ENCODE measurements at places on chromosomes 3 and 15.

GRCh38 chr3:39319249-39319648 lies 10.3 kb upstream of the CCR8 start:
- DNase-seq, result no peak

DNA sequence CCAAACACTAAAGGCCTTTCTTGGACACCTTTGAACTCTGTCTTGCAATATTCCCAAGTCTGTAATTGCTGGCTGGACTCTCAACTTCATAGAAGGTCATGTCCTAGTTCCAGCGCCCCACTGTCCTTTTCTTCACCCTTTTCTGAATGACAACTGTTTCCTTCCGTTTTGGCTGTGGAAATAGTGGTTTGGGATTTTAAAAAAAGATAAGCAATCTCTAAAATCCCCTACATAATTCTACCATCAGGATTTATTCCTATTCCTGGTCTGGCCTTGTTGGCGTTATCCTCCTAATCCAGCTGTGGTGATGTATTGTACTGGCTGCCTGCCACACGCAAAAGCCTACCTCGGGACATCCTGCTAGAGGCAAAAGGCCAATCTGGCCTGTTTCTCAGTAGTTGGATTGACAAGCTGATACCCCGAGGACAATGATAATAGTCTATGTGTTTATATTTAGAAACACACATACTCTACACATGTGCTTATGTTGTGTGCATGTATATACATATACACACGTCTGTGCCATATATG lies 440.3 kb upstream of the DPH6 start:
- no peak for DNase-seq

DNA sequence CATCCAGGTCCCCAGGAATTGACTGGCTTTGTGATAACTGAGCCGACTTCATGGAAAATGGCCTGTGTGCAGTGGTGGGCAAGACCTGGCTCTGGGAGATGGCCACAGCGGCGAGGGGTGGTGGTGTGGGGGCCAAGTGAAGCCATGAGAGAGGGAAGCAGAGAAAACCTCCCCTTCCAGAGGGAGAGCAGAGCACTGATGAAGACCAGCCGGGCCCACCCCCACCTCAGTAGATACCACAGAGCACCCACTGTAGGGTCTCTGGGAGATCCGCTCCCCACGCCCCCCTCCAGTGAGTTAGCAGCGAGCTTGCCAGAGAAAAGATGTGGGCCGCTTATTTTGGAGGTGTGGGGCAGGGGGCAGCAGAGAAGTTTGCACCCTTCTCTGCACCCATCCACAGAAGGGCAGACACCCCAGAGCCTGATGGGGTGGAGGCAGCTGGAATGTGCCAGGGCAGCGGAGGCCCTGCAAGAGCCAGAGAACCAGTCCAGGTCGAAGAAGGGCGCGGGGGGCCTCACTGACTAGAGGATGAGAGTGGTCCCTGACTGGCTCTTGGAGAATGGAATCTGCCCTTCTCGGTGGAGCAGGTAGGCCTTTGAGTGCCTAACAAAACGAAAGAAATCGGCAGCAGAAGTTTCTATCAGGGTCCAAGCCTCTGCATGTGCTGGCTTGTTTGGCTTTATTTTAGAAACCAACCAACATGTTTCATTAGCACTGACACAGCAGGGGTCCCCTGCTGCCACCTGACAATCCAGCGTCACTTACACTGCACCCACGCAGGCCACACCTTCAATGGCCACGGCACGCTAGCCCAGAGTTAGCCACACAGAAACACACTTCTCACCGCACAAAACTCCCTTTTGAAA lies 28.3 kb downstream of the MELTF start:
- DNase-seq, result no peak

DNA sequence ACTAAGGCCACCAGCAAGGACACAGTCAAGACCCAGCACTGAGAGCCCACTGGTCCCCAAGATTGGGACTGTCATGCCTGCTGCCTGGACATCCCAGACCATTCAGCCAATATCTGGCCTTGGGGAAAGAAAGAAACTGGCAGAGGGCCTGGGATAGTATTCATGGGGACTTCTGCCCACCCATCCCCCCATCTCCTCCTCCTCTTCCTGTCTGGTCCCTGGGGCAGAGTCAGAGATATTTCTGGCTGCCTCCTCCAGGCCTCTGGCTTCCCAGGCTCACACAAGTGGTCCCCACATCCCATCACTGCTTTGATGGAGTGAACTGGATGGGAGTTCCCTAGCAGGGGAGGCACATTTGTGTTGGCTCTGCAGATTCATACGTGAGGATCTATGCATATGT lies 4.2 kb upstream of the RASL12 start:
- DNase-seq, result no peak

GRCh38 chr3:128492671-128493569 lies at the start of gene GATA2:
Gene GATA2 (minus strand): TSS chr3:128493201. CDS start chr3:128487031, 6,170 bp downstream.
- DNase-seq, result no peak

DNA sequence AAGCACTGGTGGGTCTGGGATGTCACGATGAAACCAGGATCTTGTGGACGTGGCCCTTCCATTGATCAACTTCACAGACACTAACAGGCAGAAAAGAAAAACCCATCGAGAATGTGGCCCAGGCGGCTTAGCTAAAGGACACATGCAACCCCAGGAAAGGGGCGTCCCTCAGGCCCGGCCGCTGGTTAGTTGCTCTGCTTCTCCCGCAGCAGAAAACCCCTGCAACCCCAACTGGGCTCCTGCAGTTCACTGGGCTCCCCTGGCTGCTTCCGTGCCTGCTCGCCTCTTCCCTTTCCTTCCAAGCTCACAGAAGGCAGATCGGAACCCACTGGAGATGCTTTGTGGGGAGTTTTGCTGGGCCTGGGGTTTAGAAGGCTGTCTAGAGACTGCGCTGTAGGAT lies 1.1 kb downstream of the GASK1A start:
- no peak for DNase-seq

DNA sequence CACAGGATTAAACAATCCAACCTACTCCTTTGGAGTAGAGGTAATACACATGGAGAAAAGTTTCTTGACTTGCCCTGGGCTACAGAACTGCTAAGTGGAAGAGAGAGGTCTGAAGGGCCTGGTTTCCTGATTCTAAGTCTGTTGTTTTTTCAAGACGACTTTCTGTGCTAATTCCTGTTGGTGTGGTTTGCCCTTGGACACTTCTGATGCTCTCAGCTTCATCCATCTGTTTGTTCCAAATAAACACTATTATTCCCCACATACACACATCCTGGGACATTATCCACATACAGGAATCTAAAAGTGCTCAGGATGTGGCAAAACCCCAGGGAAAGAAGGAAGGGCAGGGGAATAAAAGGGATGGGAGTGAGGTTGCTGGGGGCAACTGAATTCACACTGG lies 393.5 kb upstream of the TBL1XR1 start:
- no peak for DNase-seq

DNA sequence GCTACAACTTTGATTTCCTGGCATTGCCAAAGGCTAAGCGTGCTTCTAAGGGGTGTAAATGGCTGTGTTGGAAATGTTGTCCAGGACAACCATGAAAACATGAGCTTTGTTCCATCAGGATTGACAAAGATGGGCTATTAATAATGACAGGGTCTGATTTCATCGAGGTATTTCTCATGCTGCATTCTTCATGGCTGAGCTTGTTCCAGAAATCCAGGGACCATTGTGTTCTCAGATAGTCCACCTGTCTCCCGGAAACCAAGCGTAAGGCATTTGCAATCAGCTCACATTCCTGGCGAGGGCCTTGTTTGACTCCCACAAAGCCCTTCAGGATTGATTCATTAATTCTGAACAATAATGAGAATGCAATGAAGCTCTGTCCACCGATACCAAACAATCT lies 111.3 kb downstream of the CD47 start:
- DNase-seq, result no peak

DNA sequence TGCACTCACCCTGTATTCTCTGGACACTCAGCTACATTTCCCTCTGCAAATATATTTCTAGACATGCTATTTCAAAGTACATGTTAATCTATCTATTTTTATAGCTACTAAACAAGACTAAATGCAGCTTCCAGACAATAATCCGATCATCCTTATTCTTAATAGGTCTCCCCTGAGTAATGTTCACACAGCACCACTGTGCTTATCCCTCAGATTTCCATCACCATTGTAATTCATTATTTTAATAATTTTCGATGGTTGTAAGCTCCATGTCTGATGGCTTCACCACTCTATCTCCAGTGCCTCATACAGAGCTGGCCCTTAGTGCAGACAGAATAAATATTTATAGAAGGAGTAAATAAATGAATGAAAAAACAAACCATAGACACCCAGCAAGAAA lies 117.5 kb downstream of the ANXA2 start:
- DNase-seq, result no peak

- peak; percentile 78 for DNase-seq
Measured at GRCh38 chr3:44861412-44862225, at the start of gene TMEM42. Gene TMEM42 (plus strand): TSS chr3:44861912. CDS start chr3:44861925, 13 bp downstream.

DNA sequence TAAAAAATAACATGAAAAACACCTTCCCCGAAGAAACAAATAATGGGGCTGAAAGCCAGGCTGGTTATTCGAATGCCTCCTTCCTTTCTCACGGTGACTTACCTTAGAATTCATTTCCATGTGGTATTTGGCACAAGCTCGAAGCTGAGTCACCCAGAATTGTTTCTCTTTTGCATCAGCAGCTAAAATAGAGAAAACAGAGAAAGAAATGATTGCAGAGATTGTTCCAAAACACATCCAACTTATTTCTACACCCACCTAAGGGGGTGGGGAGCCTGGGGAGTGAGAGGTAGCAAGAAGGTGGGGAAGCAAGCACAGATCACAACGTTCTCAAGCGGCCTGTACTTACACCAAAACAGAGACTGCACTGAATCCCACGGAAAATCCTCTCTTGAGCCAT lies 104.7 kb downstream of the OSBPL10 start:
- DNase-seq, result no peak

- no peak for DNase-seq
Measured at GRCh38 chr3:28577941-28578500, 229.4 kb upstream of the AZI2 start.

GRCh38 chr3:160564258-160564911 lies 986 bp downstream of the KPNA4 start:
- no peak for DNase-seq

GRCh38 chr15:89112341-89112971 lies 24.2 kb downstream of the ABHD2 start:
- DNase-seq, result no peak

DNA sequence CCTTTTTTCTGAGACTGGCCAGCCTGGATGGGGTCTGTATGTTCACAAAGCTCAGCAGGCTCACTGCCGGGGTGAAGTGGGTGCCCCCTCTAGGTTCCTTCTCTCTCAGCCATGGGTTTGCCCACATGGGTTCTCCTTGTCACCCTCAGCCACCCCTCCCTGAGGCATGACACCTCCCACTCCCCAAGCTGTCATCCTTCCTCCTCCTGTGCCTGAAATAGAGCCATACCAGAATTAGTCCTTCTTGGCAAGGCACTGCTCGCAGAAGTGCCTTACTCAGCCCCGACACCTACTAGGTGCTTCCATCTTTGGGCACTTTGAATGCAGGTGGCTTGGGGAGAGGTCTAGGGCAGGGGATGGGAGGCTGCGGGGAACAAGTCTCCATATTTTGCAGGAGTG lies 62.9 kb upstream of the SEC13 start:
- no peak for DNase-seq

GRCh38 chr15:29838352-29839010 lies 16.2 kb upstream of the TJP1 start:
- DNase-seq, result no peak

DNA sequence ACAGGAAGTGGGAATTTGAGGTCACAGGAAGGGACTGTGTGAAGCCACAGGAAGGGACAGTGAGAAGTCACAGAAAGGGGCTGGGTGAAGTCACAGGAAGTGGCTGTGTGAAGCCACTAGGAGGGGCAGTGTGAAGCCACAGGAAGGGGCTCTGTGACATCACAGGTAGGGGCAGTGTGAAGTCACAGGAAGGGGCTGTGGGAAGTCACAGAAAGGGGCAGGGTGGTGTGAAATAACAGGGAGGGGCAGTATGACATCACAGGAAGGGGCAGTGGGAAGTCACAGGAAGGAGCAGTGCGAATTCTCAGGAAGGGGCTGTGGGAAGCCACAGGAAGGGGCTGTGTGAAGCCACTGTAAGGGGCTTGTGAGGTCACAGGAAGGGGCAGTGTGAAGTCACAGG lies 35.8 kb downstream of the GASK1A start:
- DNase-seq, result no peak

DNA sequence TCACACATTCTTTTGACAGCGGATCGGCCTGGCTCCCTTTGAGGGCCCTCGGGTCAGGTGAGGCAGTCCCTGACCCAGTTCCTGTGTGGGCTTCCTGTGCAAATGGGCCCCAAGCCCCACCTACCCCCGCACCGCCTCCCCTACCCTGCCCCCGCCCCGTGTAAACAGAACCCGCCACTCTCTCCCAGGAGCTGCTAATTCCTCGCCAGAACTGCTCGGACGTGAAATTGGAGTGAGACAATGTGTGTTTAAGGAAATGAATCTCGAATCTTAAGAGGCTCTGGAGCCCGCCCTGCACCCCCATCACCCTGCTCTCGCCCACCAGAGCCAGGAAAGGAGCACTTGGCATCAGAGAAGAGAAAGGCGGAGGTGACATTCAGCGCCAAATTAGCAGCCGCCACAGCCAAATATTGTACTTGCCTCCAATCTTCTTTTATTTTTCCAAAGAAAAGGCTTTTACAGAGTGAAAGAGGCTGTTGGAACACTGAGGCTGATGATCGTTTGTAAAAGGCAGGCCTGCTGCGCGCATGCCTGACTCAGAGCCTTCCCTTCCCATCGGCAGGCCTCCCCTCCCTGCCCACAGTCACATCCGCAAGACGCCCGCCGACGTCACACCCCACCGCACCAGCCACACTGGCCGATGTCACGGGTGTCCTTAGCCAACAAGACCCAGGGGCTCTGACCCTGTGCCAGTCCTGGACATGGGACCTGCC lies 53.1 kb downstream of the CACNA2D2 start:
- peak; percentile 25 for DNase-seq

- no peak for DNase-seq
Measured at GRCh38 chr3:186354100-186354499, 7.9 kb downstream of the DGKG start.

DNA sequence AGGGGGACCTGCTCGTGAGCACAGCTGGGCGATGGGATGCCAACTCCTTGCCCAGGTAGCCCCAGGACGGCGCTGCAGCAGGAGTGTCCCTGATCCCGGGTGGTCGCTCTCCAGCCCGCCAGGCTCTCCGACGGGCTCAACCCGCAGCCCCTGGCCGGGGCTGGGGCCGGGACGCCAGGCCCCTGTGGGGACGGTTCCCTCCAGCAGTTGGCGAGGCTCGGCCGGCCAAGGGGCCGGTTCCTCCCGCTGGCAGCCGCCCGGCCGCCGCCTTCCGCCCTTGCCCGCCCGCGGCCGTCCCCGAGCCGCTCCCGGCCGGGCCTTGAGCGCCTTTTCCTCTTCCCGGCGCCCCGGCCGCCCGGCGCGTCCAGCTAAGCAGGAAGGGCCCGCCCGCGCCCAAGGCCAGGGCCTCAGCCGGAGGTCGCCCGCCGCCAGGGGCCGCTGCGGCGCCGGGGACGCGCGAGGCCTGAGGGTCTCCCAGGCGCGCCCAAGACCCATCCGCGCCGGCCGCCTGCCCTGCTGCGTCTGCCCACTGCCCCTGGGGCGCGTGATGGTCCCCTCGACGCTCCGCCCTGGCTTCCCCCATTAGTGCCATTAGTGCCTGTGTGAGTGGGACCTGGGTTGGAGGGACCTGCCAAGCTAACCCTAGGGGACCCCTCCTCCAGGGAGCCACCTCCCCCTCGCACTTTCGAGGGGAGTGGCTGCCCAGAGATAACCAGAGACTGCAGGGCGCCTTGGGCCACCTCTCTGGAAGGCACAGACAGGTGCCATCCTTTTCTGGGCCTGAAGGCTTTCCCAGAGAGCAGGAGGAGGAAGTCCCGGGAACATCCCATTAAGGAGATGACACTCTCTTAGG lies 106.4 kb downstream of the FBLN2 start:
- DNase-seq, result no peak
